ENCODE measurements at places on chromosomes 3 and 15. TPM values are rescaled to one million over a fixed set of nuclear protein-coding genes. Genes with fewer than 3 reads are reported as not detected.

HHLA2 gene
- total RNA-seq: not detected

USP13 gene
- 49.7 TPM for total RNA-seq

KBTBD13 gene
- total RNA-seq: not detected

IGSF10 gene
- 10.1 TPM for total RNA-seq

CCDC13 gene
- total RNA-seq: 0.36 TPM

- no peaks in the 10 kb centered on the region for H3K36me3 ChIP-seq
- no peak for DNase-seq
- H3K27ac ChIP-seq: no peak overlapping the region
- H3K27me3 ChIP-seq: no peaks in the 10 kb centered on the region
- no peaks in the 10 kb centered on the region for H3K4me1 ChIP-seq
- H3K4me3 ChIP-seq: no peak overlapping the region
These were observed 19.1 kb downstream of the KLHL6 start for GRCh38 chr3:183536238-183536880.

DNA sequence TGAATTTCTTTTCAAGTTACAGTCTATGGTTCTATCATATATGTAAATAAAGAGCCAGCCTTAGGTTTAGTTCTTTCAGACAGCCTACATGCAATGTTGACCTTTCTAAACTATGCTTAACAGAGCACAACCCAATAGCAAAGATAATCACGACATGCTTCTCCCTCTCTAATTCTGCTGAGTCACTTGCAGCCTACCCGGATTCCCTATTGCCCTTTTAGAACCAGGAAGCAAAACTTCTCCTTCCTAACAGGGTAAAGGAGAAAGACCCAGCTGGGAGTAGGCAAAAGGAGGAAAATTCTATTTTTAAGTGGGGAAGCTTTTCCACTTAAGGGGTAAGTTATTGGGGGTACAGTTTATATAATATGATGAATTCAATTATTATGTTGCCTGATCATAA lies 79.3 kb downstream of the SLC7A14 start:
- no peaks in the 10 kb centered on the region for H3K4me1 ChIP-seq
- H3K27ac ChIP-seq: no peak overlapping the region
- H3K4me3 ChIP-seq: no peak overlapping the region
- H3K36me3 ChIP-seq: no peaks in the 10 kb centered on the region

GRCh38 chr3:191972714-191973398 lies 511.9 kb downstream of the PYDC2 start:
- no peak overlapping the region for H3K27ac ChIP-seq
- H3K4me3 ChIP-seq: no peak overlapping the region
- H3K4me1 ChIP-seq: no peaks in the 10 kb centered on the region
- DNase-seq: no peak

- H3K4me1 ChIP-seq: peaks cover 17% of the 10 kb centered on the region
- H3K27me3 ChIP-seq: no peaks in the 10 kb centered on the region
- H3K27ac ChIP-seq: no peak overlapping the region
- H3K4me3 ChIP-seq: no peak overlapping the region
These were observed 6.9 kb downstream of the RPL15 start for GRCh38 chr3:23923786-23924185.

DNA sequence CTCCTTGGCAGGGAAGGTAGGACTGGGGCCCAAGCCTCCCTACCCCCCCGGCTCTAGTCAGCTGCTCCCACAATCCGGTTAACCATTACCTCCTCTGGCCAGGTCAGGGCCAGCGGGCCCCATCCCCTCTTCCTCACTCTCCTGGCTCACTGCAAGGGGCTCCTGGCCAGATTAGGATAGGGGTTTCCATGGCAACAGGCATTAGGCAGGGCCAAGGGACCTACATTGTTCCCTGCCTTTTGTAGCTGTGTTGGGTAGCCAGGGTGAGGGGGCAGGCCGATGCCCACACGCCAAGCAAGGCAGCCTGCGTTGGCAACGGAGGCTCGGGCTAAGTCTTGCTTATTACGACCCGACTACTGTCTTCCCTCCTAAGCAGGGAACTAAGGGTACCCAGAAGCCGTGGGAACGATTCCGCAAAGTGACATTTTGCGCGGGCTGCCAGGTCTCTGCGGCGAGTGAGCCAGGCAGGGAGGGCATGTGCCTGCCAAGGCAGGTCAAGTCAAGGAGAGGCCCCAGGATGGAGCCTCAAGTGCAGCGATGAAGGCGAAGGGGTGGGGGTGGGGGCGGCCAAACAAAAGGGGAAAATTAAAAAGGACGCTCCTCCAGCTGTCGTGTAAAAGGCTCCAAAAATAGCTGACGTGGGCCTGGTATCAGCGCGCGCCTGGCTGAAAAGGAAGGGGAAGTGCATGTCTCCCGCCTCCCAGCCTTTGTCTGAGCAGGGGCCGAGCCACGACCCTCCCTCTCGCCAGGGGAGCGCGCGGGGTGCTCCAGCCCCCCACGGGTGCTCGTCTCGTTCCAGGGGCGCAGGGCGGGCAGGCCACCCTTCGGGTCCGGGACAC lies 919 bp downstream of the IDH2 start:
- no peaks in the 10 kb centered on the region for H3K4me1 ChIP-seq
- no peaks in the 10 kb centered on the region for H3K36me3 ChIP-seq
- peak overlapping the region; percentile 22 for H3K4me3 ChIP-seq
- DNase-seq: no peak
- no peaks in the 10 kb centered on the region for H3K27me3 ChIP-seq

DNA sequence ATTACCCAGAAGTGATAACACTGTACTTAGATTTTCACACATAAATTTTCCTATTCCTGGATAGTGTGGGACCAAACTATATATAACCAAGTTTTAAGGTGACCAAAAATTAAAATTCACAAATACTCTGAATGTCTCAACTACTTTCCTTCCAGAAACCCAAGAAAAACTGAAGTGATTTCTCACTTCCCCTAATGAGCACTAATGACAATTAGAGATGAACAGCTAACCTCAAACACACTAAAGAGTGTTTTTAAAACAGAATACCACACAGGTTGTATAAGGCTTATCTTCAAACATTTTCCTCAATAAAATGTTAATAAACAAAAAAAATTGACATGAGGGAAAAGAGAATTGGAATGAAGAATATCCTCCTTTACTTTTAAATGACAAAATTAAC lies 188.2 kb downstream of the ZBTB20 start:
- H3K27ac ChIP-seq: no peak overlapping the region
- no peaks in the 10 kb centered on the region for H3K36me3 ChIP-seq
- H3K4me1 ChIP-seq: no peaks in the 10 kb centered on the region
- no peak overlapping the region for H3K4me3 ChIP-seq

DNA sequence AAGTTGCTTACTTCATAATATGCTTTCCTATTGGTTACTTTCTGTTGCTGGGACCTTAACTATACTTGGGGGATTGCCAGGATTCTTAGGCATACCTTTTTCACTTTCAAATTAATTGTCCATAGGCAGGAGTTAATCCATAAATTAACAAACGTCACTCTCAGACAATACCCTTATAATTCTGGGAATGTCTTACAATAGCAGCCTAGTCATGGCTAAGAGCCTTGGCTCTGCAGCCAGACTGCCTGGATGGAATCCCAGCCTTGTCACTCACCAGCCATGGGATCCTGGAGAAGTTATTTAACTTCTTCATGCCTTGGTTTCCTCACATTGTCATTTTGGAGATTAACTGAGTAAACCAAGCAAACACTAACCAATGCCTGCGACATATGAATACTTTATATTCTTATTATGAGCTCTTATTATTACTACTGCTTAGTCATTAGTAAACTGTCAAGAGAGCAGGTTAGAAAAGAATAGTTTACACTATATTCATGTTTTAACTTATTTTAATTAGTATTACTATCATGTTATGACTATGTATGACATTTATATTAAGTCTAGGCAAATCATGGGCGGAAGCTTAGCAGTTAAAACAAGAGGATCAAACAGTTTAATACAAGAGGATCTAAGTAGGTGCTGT lies 29.0 kb downstream of the GYG1 start:
- H3K27me3 ChIP-seq: no peaks in the 10 kb centered on the region
- no peak overlapping the region for H3K27ac ChIP-seq
- H3K4me3 ChIP-seq: no peak overlapping the region
- no peaks in the 10 kb centered on the region for H3K36me3 ChIP-seq
- no peak for DNase-seq
- no peaks in the 10 kb centered on the region for H3K4me1 ChIP-seq

- DNase-seq: no peak
- no peaks in the 10 kb centered on the region for H3K4me1 ChIP-seq
- H3K4me3 ChIP-seq: no peak overlapping the region
- no peaks in the 10 kb centered on the region for H3K27me3 ChIP-seq
These were observed 63.4 kb upstream of the CSPG4 start for GRCh38 chr15:75776065-75776423.

GRCh38 chr3:143298380-143298779 lies 178.8 kb downstream of the CHST2 start:
- DNase-seq: no peak
- no peaks in the 10 kb centered on the region for H3K4me1 ChIP-seq
- no peak overlapping the region for H3K27ac ChIP-seq
- no peak overlapping the region for H3K4me3 ChIP-seq

DNA sequence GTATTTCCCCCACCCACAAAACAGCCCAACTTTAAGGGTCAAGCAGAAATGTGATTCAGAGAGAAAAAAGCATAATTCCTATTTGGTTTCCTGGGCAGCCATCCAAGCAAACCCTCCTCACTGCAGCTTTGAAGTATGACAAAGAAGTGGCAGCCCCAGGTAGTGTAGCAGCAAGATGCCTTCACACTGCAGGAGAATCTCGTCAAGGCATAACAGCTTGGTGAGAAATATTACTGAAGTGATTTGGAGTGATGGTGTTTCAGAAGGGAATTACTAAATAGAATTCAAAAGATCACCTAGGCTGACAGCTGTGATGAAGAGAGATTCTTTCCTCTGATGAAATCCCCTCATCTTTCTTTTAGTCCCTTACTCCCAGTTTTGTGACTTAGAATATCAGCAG lies 173.9 kb downstream of the PYDC2 start:
- DNase-seq: no peak
- no peaks in the 10 kb centered on the region for H3K36me3 ChIP-seq
- H3K4me3 ChIP-seq: no peak overlapping the region

- H3K27me3 ChIP-seq: no peaks in the 10 kb centered on the region
- peaks cover 46% of the 10 kb centered on the region for H3K36me3 ChIP-seq
- no peak overlapping the region for H3K27ac ChIP-seq
- H3K4me1 ChIP-seq: no peaks in the 10 kb centered on the region
These were observed 64.1 kb downstream of the NIPA2 start for GRCh38 chr15:22902578-22902977.

DNA sequence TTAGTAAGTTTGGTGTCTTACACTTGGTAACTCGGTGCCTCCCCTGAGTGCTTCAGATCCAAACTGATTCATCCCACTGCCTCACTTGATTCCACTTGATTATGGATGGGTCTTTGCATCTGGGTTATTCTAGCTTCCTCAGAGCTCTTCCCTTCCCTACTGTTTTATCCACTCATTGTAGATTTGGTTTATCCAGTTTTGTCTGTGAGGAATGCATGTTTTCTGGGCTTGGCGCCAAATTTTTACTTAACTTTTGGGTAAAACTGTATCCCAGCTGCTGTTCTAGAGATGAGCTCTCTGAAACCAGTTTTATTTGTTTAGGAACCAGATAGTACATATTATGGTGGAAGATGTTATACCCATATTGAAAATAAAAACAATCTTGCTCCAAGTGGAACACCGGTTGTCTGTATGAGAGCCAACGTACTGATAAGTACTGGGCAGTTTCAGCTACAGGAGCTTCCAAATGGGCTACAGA lies 20.9 kb downstream of the RAD54L2 start:
- H3K36me3 ChIP-seq: no peaks in the 10 kb centered on the region
- no peaks in the 10 kb centered on the region for H3K27me3 ChIP-seq
- peak; percentile 69 for DNase-seq
- peaks cover 6% of the 10 kb centered on the region for H3K4me1 ChIP-seq
- no peak overlapping the region for H3K27ac ChIP-seq

DNA sequence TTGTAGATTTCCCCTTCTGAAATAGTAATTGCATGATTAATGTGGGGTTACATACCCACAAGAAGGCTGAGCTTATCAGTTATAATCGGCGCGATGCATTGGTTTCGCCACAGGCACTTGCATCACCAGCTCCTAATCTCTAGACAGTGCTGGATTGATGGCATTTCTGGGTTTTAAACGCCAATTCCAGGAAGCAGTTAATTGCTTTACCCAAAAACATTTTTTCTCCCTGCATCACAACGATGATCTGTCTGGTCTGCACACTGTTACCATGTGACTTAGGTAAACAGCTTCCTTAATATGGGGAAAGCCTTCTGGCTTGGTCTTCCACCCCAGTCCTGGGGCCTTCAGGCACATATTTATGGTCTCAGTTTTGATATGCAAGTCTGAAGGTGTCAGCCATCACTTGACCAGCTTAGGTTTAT lies 70.0 kb upstream of the HEG1 start:
- DNase-seq: peak; percentile 63
- no peaks in the 10 kb centered on the region for H3K27me3 ChIP-seq
- H3K36me3 ChIP-seq: no peaks in the 10 kb centered on the region
- peaks cover 3% of the 10 kb centered on the region for H3K4me1 ChIP-seq

- no peak overlapping the region for H3K27ac ChIP-seq
- no peaks in the 10 kb centered on the region for H3K27me3 ChIP-seq
These were observed 463.3 kb downstream of the MAGI1 start for GRCh38 chr3:65575376-65575840.

DNA sequence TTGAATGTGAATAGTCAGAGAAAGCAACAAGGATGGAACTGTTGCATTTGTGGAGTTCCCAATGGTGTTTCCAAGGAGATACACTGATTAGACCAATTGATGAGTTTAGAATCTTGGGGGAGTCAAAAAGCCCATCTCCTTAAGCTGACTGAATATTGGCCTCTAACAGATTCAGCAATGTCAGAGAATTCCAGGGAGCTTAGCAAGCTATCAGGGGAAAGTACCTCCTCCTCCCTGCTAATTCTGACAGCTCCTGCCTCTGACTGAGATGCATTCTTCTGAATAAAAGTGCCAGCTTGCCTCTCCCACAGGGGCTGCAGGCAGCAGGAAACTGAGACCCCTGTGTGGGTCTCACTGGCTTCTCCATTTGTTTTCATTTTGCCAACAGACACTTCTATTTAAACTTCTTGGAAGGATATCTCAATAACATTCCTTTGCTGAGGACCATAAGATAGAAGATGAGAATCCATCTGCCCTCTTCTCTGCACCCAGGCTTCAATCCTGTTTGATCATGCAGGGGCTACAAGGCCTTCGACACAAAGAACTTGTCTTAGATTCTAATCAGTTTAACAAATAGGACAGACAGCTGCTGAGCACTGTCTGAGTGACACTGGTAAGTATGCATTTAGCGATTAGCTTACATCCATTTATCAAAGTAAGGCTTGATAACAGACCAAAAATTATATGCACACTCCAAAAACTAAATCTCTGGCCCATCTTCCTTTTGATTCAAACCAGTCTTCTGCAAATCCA lies 1080.8 kb downstream of the TUSC7 start:
- H3K27me3 ChIP-seq: no peaks in the 10 kb centered on the region
- DNase-seq: no peak
- no peak overlapping the region for H3K27ac ChIP-seq
- H3K36me3 ChIP-seq: no peaks in the 10 kb centered on the region
- no peak overlapping the region for H3K4me3 ChIP-seq
